Type B pancreatic cell (in vitro differentiated cells): ENCODE measurements at places on chromosomes 7 and 10. TPM values are rescaled to one million over a fixed set of nuclear protein-coding genes. Genes with fewer than 3 reads are reported as not detected.

DNA sequence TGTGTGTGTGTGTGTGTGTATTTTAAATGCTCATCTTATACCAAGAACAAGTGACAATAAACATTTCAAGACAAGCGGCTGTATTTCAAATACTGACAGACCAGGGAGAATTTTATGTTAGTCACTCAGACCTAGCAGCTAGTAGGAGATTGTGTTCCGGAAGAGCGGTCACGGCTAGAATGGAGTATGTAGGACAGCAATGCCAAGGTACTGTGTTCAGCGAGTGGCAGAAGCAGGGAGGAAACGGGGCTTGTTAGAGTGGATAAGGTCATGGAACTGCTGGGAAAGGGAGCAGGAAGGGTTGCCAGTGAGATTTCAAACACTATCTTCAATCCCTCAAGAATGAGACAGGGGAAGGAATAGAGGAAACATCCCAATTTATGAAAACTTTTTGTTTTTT lies 260.5 kb upstream of the PITRM1 start:
- peaks cover 6% of the 10 kb centered on the region for H3K36me3 ChIP-seq
- no peak for DNase-seq
- H3K4me1 ChIP-seq: peaks cover 5% of the 10 kb centered on the region
- no peaks in the 10 kb centered on the region for H3K27me3 ChIP-seq
- H3K27ac ChIP-seq: no peak overlapping the region
- no peak overlapping the region for H3K4me3 ChIP-seq

GRCh38 chr7:48118041-48118440 lies 29.0 kb downstream of the UPP1 start:
- H3K4me1 ChIP-seq: peaks cover 10% of the 10 kb centered on the region
- peak overlapping the region; percentile 50 for H3K27ac ChIP-seq
- no peaks in the 10 kb centered on the region for H3K36me3 ChIP-seq
- DNase-seq: no peak
- H3K27me3 ChIP-seq: peaks cover 6% of the 10 kb centered on the region

DNA sequence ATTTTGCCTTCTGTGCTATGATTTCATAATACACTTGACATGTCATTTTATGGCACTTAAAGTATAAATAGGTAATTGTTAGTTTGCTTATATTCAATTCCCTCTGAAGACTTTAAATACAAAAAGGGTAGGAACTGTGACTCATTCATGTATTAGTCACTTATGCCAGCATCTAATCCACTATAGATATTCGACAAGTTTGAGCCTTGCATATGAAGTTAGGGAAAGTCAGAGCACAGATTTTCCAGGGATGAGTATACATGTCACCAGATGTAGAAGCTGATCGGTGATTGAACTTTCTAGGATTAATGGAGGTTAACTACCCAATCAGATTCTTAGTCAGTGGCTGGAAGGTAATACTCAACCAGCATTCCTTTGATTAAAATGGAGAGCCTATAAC lies 1321.5 kb downstream of the XPNPEP1 start:
- peaks cover 5% of the 10 kb centered on the region for H3K27me3 ChIP-seq
- H3K4me3 ChIP-seq: no peak overlapping the region
- H3K36me3 ChIP-seq: no peaks in the 10 kb centered on the region
- no peak overlapping the region for H3K27ac ChIP-seq
- peaks cover 15% of the 10 kb centered on the region for H3K4me1 ChIP-seq

GRCh38 chr10:114638821-114639625 lies 19.1 kb downstream of the ABLIM1 start:
- no peak overlapping the region for H3K4me3 ChIP-seq
- peak overlapping the region; percentile 0 for H3K27ac ChIP-seq
- H3K36me3 ChIP-seq: peaks cover 4% of the 10 kb centered on the region
- DNase-seq: no peak
- H3K27me3 ChIP-seq: no peaks in the 10 kb centered on the region

DNA sequence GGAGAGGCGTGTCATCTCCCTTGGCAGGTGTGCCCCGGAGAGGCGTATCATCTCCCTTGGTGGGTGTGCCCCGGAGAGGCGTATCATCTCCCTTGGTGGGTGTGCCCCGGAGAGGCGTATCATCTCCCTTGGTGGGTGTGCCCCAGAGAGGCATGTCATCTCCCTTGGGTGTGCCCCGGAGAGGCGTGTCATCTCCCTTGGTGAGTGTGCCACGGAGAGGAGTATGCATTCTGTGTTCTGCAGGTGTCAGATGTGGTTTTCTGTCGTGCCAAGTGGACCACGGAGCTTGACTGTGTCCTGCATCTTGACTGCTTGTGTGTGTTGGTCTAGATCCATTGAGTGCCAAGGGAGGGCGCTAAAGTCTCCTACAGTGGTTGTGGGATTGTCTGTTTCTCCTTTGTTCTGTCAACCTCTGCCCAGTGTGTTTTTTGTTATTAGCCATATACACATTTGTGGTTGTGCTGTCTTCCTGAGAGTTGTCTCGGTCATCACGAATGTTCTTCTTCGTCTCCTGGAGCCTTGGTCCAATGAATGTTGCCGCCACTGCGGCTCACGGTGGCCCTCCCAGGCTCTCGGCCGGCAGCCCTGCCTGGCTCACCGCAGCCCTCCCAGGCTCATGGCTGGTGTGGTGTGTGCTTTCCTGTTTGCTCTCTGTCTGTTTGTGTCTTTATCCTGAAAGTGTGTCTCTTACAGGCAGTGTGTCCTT lies 96.8 kb downstream of the INPP5A start:
- H3K4me3 ChIP-seq: no peak overlapping the region
- no peaks in the 10 kb centered on the region for H3K36me3 ChIP-seq
- H3K27ac ChIP-seq: no peak overlapping the region
- no peaks in the 10 kb centered on the region for H3K27me3 ChIP-seq

GRCh38 chr10:98349508-98349922 lies 65.5 kb downstream of the PYROXD2 start:
- peaks cover 16% of the 10 kb centered on the region for H3K27me3 ChIP-seq
- peaks cover 3% of the 10 kb centered on the region for H3K36me3 ChIP-seq
- peaks cover 38% of the 10 kb centered on the region for H3K4me1 ChIP-seq
- peak overlapping the region; percentile 18 for H3K27ac ChIP-seq
- H3K4me3 ChIP-seq: peak overlapping the region; percentile 11
- no peak for DNase-seq

GRCh38 chr10:110241407-110241806 lies 34.0 kb downstream of the MXI1 start:
- H3K27me3 ChIP-seq: no peaks in the 10 kb centered on the region
- peaks cover 39% of the 10 kb centered on the region for H3K36me3 ChIP-seq
- no peak overlapping the region for H3K4me3 ChIP-seq
- H3K4me1 ChIP-seq: peaks cover 12% of the 10 kb centered on the region
- no peak for DNase-seq

- no peak overlapping the region for H3K4me3 ChIP-seq
- DNase-seq: no peak
- no peak overlapping the region for H3K27ac ChIP-seq
- H3K4me1 ChIP-seq: peaks cover 14% of the 10 kb centered on the region
Measured at GRCh38 chr10:70543911-70544310, 58.6 kb downstream of the PRF1 start.

GRCh38 chr10:16566202-16566805 lies 44.6 kb upstream of the C1QL3 start:
- no peaks in the 10 kb centered on the region for H3K36me3 ChIP-seq
- H3K27ac ChIP-seq: no peak overlapping the region
- no peak overlapping the region for H3K4me3 ChIP-seq
- H3K27me3 ChIP-seq: peaks cover 20% of the 10 kb centered on the region

GRCh38 chr10:124570646-124571045 lies 109.0 kb downstream of the LHPP start:
- H3K27ac ChIP-seq: no peak overlapping the region
- H3K36me3 ChIP-seq: no peaks in the 10 kb centered on the region
- peaks cover 2% of the 10 kb centered on the region for H3K27me3 ChIP-seq
- H3K4me3 ChIP-seq: no peak overlapping the region
- H3K4me1 ChIP-seq: no peaks in the 10 kb centered on the region
- no peak for DNase-seq

- H3K27ac ChIP-seq: no peak overlapping the region
- H3K27me3 ChIP-seq: no peaks in the 10 kb centered on the region
- no peak overlapping the region for H3K4me3 ChIP-seq
- peaks cover 3% of the 10 kb centered on the region for H3K4me1 ChIP-seq
- no peak for DNase-seq
- peaks cover 40% of the 10 kb centered on the region for H3K36me3 ChIP-seq
Measured at GRCh38 chr10:121754666-121755065, 156.4 kb upstream of the FGFR2 start.

- H3K36me3 ChIP-seq: peaks cover 3% of the 10 kb centered on the region
- H3K27me3 ChIP-seq: no peaks in the 10 kb centered on the region
- H3K27ac ChIP-seq: no peak overlapping the region
- H3K4me1 ChIP-seq: peaks cover 19% of the 10 kb centered on the region
Measured at GRCh38 chr10:110914431-110914830, 4.5 kb downstream of the BBIP1 start.

DNA sequence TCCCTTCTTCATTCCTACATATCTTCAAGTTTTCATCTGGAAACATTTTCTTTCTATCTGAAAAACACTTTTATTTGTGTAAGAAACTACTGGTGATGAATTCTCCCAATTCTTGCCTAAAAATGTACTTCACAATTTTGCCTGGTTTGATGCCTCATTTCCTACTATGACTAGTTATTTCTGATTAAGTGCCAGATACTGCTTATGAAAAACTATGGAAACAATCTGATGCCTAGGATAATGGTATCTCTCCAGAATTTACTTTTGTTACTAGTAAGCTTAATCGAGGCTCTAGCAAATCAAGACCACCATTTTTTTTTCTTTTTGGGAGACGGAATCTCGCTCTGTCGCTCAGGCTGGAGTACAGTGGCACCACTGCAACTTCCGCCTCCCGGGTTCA lies 31.3 kb downstream of the CACUL1 start:
- H3K27me3 ChIP-seq: no peaks in the 10 kb centered on the region
- no peak overlapping the region for H3K4me3 ChIP-seq
- peaks cover 8% of the 10 kb centered on the region for H3K36me3 ChIP-seq
- H3K4me1 ChIP-seq: peaks cover 9% of the 10 kb centered on the region
- DNase-seq: no peak

DNA sequence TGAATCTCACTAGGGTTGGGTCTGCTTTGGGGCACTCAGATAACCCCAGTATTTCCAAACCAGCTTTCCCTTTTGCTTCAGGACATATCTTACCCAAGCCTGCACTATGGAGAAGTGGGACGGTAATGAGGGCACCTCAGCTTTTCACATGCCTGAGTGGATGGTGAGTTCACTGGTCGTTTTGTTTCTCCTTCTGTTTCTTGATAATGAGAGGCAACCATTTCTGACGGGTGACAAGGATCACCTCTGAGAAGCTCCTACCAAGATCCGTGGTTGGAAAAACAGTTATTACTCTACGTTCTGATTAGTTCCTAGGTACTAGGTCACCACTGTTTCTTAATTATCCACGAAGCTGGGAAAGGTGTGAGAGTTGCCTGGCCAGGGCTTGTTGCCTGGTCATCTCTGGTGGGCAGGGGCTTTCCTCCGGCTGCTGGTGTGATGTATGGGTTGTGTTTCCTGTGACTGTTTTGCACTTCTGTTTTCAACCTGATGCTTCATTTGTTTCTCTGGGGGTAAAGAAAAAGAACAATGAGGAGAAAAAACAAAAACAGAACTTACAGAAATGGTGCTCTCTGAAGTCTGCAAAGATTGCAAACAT lies 65.7 kb upstream of the STRIP2 start:
- no peak for DNase-seq
- peak overlapping the region; percentile 65 for H3K4me3 ChIP-seq
- no peaks in the 10 kb centered on the region for H3K27me3 ChIP-seq
- H3K27ac ChIP-seq: peak overlapping the region; percentile 77
- peaks cover 19% of the 10 kb centered on the region for H3K4me1 ChIP-seq

SPDYE11 gene
- total RNA-seq: not detected in 2 replicates

EXOC4 gene
- 63.8 and 95.5 TPM in 2 replicates for total RNA-seq

CRPPA gene
- total RNA-seq: 2.8 and 2.9 TPM in 2 replicates

EPO gene
- 0.22 and 0.40 TPM in 2 replicates for total RNA-seq

AKR1C8 gene
- total RNA-seq: 0.89 and 1.00 TPM in 2 replicates

OR6B1 gene
- total RNA-seq: not detected in 2 replicates

RASA4B gene
- 5.5 and 7.1 TPM in 2 replicates for total RNA-seq
